Stimulated activated CD4-positive, alpha-beta T cell treated with anti-CD3 and anti-CD28 coated beads, Interleukin-1b, Interleukin-23, amount 100 ng/mL, for 1 hour (primary cell): ENCODE measurements at places on chromosomes 1 and 21.

DNA sequence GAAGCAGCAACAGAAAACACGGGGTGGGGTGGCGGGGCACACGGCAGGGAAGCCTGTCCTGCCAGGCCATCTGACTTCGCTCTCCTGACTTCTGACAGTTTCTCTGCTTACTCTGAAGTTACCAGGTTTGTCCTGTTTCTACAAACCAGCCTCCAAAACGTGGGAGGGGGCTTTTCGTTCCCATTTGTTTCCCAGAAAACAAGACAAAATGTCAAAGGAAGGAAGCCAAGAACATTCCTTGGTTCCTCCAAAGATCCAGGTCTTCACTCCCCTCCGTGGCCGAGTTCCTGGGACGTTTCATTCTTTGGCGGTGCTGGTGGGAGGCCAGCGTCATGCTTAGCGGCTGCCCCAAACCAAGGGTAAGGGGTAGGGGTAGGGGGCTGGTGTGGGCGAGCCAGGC lies 49.6 kb downstream of the MEGF6 start:
- no peak for DNase-seq

GRCh38 chr1:85134583-85135391 lies 66.0 kb downstream of the SYDE2 start:
- no peak for DNase-seq

DNA sequence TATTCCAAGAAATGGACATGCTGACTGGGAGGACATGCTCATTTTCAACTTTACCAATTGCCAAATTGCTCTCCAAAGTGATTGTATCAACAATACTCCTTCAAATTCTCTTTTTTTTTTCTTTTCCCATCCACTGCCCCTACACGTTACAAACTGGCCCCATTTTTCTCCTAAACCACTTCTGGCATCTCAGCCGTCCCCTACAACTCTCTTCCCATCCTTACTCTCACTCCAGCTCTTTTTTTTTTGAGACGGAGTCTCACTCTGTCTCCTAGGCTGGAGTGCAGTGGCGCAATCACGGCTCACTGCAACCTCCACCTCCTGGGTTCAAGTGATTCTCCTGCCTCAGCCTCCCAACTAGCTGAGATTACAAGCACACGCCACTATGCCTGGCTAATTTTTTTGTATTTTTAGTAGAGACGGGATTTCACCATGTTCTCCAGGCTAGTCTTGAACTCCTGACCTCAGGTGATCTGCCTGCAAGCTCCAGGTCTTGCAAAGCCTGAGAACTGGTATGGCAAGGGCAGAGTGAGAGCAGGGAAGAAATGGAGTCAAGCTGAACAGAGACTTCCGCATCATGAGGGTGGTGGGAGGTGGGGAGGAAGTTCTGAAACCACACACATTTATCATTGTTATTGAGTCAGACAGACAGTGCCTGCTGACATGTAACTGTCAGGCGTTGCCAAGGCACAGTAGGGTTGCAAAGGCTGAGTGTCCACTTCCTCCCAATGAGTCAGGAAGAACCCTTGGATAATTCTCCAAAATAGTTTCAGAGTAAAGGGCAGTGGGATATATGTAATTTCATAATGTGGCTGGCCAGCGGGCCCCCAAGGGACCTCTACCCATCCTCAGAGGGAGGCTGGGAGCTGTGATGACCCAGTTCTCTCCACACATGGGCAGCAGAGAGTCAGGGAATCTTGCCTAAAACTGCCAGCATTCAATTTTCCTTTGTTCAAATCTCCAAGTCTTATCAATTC lies 17.4 kb downstream of the CELA3A start:
- no peak for DNase-seq

DNA sequence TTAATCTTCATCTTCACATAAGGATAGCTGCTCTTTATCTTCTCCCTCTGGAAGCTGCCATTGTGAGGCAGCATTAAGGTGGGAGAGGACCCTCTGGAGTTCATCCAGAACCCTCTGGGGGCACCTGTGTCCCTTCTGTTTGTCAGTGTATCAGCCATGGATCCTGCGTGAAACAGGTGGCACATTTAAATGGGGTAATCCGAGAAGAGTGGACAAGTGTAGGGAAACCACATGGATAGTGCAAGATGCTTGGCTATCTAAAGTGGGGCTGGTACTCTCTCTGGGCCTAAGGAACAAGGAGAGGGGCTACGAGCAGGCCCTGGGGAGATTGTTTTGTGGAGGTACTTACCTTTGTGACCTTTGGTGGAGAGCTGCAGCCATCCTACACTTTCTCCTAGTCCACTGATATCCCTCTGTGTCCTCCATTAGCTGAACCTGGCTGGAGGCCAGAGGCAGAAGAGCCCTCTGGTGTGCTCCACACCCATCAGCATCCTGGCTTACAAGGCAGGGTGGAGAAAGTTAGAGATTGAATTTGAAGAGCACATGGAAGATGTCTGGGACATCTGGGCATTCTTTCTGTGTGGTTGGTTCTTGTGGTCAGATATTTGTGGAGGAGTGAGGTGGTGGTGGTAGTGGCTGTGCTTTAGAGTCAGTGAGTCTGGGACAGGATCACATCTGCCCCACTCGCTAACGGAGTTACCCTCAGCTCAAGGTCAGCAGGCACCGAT lies 117.7 kb downstream of the FGGY start:
- DNase-seq: no peak

- DNase-seq: no peak
These were observed 214.9 kb downstream of the BARHL2 start for GRCh38 chr1:90502194-90502593.

DNA sequence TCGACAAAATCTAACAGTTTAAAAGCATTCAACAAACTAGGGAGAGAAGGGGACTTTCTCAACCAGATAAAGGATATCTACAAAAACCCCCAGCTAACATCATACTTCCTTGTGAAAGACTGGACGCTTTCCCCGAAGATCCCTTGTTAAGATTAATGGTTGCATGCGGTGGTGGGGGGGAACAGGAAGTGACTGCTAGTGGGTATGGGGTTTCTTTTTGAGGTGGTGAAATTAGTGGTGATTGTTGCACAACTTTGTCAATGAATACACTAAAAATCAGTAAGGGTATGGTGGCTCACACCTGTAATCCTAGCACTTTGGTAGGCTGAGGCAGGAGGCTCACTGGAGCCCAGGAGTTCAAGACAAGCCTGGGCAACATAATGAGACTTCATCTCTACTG lies 26.9 kb upstream of the EYA3 start:
- peak; percentile 6 for DNase-seq

GRCh38 chr1:10622910-10623685 lies 148.3 kb downstream of the PEX14 start:
- no peak for DNase-seq

DNA sequence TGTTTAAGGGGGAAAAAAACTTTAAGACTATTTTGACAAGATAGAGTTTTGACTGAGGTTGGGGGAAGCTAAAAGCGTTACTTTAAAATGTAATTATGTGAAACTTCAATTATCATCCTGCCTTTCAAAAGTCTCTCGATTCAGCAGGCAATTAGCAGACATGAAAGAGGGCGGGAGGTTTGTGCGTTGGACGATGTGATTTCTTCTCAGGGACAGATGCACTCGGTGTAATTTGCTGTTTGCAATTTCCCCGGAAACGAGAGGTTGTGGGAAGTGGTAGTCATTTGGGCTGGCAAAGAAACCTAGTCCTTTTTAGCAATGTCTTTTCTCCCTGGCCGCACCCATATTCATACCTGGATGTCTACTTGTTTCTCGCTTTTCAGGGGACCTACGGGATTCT lies 27.1 kb downstream of the KAZN start:
- DNase-seq: no peak

- DNase-seq: no peak
These were observed 35.5 kb upstream of the ASPM start for GRCh38 chr1:197181982-197182381.

GRCh38 chr1:193431265-193431977 lies 245.0 kb upstream of the B3GALT2 start:
- no peak for DNase-seq

DNA sequence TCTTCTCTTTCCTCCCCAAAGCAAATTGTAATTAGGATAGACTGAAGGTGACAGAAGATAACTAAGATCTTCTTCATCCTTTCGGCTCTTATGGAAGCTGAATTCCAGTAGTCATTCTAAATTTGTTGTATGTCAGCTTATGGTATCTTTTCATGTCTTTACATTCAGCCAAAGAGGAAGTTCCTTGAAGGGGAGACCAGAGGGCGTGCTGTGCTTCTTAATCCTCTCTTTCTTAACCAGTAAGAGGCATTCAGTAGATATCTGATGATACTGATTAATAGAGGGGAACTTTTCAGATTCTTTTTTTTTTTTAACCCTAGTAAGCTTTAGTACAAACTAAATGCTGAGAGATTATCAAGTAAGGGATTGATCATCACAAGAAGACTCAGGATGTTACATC lies 102.3 kb downstream of the OSBPL9 start:
- DNase-seq: no peak

DNA sequence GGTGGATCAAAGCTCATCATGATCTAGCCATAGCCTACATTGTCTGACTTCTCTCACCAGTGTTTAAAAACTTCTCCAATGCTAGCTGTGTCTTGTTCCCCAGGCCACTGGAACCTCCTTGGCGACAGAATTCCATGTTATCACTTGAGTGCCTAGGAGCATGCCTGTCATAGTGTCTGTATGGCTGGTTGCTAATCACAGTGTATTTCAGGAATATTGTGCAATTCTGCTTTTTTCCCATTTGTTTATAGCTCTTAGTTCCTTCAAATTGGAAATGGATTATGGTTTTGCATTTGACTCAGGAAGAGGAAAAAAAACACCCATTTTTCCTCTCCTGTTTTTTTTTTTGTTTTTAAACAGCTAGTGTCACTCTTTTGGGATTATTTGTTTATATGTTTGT lies 25.5 kb downstream of the ROR1 start:
- no peak for DNase-seq

- no peak for DNase-seq
These were observed 98.0 kb upstream of the TMPRSS2 start for GRCh38 chr21:41605934-41606285.

DNA sequence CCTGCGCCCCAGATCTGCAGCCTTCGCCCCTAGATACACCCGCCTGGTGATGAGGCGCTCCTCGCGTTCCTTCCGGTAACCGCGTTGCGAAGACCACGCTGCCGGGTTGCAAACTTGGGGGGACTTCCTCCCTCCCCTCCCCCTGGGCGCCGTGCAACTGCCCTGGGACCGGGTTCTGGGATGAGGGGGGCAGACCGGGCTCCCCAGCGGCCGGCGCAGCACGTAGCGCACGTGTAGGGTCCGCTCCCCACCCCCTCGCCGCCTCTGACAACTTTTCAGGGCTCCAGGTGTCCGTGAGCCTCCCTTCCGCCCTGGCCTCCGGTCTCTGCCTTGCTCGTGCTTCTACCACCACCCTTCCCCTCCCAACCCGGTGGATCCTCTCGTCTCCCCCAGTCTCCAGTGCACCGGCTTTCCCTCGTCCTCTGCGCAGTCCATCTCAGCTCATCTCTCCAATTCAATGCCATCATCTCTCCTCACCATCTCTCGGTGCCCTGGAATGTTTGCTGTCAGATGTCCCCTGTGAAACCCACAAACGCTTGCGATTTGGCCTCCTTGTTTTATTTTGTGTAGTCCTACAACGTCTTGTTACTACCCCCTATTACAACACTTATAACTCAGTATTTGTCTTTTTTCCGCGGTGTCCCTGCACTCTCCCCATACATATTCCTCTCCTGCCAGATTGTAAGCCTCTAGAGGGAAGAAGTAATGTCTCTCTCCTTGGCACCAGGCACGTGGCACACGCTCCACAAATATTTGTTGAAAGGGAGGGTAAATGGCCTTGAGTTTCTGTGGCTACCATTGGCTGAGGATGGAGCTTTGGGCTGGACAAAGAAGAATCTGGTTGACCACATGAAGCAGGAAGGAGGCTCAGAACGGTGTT lies 782 bp downstream of the PCAT6 start:
- DNase-seq: no peak

- DNase-seq: no peak
These were observed 3.6 kb upstream of the BACH1 start for GRCh38 chr21:29295066-29295650.

GRCh38 chr1:221815660-221816059 lies 73.8 kb upstream of the DUSP10 start:
- DNase-seq: no peak

DNA sequence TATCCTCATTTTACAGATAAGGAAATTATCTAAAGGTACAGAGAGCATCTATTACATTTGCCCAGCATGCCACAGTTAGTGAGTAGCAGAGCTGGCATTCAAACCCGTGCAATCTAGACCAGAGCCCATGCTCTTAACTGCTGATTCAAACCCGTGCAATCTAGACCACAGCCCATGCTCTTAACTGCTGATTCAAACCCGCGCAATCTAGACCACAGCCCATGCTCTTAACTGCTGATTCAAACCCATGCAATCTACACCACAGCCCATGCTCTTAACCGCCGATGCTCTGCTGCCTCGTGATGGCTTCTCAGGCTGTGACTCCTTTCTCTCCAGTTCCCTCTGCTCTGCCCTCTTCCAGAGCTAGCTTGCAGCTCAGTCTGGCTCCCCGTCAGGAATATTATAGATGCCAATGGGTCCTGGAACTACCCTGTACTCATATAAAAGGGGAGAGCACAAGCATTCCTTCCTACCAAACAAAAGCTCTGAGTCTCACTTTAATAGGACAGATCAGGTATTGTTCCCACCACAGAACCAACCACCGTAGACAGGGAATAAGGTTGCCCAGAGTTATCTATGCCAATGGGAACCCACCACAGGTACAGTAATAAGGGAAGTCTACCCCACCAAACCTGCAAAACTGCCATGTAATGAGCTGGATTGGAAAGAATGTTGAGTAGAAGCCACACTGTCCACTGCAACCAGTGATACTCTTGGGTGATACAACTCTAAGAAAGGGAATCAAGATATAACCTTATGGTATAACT lies 78.4 kb downstream of the SMYD3 start:
- DNase-seq: no peak

- no peak for DNase-seq
These were observed 9.5 kb downstream of the MTHFR start for GRCh38 chr1:11796036-11796828.

GRCh38 chr1:171252482-171252881 lies 4.2 kb downstream of the FMO1 start:
- DNase-seq: no peak

DNA sequence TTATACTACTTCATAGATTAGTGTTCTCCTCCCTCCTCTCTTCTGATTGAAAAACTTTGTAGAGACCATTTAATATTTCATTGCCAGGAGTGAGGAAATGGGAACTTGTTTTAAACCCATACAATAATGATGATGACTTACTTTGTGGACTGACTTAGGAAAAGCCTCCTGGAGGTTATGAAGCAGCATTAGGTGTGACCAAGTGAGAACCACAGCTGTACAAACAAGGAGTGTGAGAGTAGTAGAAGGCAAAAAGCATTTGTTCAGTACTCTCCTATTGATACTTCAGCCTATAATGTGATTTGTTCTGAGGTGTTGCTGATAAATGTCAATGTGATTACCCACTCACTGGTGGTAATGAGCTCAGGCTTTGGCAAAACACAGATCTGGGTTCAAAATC lies 8.4 kb downstream of the TIPRL start:
- DNase-seq: no peak

- DNase-seq: no peak
These were observed 5.8 kb downstream of the ZMYND12 start for GRCh38 chr1:42450061-42450460.

- DNase-seq: no peak
These were observed 61.2 kb upstream of the DPH5 start for GRCh38 chr1:101086783-101087182.
